ENCODE measurements at places on chromosomes 3 and 15.

- DNase-seq: no peak
Observed at GRCh38 chr3:129015388-129016105, 14.4 kb downstream of the EFCC1 start.

- no peak for DNase-seq
Observed at GRCh38 chr3:122496508-122496907, 18.2 kb downstream of the KPNA1 start.

- no peak for DNase-seq
Observed at GRCh38 chr3:39343076-39343717, 13.7 kb downstream of the CCR8 start.

- DNase-seq: no peak
Observed at GRCh38 chr3:13684350-13684749, 135.4 kb downstream of the FBLN2 start.

DNA sequence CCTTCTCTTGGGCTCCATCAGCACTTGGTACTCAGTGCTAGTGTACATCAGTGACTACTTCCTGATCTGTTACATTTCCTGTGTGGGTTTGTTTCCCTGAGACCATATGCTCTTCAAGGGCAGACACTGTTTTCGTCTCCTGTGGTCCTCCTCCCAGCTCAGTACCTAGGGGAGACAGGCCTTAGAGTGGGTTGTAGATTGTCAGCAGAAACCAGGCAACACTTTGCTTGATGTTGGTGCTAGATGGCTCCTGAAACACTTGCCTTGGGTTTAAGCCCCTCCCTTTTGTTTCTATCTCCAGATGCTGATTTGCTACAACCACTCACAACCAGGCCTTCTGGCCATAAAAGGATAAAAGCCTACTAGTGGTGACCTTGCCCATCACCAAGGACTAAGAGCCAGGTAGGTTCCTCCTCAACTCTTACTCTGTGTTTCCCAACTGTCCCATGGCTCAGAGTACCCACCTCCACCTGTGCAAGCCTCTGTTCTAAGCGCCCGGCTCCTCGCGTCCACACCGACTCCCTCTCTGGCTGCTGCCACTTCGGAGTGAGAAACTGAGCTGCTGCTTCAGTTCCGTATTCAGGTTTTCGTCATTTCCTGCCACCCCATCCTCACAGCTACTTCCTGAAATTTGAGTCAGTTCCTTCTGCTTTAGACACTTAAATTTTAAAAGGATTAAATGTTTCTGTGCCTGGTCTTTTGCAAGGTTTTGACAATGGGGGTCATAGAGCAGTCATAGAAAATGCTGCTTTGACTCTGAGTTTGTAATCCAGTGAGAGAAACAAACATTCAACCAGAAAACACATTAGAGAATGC, at the start of gene HCLS1:
HCLS1 (minus strand) TSS at position 548 of the 816 bp plus-strand sequence. CDS start 2,556 bp downstream, outside the sequence.
- peak; percentile 31 for DNase-seq

GRCh38 chr3:181488536-181488935, 223.2 kb upstream of the SOX2 start:
- no peak for DNase-seq

- no peak for DNase-seq
Observed at GRCh38 chr3:36969540-36970432, 23.1 kb downstream of the EPM2AIP1 start.

GRCh38 chr3:153087595-153088566, 74.1 kb upstream of the RAP2B start:
- DNase-seq: no peak

DNA sequence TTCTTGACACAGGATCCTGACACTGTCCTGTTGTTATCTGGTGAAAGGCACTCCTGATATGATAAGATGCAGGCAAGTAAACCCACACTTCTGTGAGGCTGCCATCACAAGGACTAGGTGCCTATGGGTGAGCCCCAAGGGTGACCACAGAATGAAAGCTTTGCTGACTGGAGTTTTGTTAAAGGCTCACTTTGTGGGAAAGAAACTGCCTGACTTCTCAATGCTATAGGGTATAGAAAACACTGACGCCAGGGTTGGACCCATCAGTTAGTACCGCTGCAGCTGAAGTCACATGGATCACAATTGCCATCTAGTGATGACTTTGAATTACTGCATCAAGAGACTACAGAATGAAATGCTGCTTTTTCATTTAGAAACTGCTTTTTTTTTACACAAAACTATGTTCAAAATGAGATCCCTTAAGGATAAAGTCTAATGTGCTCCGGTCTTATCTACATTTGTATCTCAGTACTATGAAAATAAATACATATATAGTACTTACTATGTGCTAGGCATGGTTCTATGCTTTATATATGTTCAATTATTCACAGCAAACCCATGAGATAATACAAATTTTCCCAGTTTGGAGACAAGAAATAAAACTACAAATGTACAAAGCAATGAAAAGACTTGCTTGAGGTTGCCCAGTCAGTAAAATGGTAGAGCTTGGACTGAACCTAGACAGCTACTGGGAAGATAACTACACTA, 64.2 kb upstream of the CMSS1 start:
- no peak for DNase-seq

GRCh38 chr15:29067949-29068348, 182.2 kb downstream of the APBA2 start:
- DNase-seq: no peak

DNA sequence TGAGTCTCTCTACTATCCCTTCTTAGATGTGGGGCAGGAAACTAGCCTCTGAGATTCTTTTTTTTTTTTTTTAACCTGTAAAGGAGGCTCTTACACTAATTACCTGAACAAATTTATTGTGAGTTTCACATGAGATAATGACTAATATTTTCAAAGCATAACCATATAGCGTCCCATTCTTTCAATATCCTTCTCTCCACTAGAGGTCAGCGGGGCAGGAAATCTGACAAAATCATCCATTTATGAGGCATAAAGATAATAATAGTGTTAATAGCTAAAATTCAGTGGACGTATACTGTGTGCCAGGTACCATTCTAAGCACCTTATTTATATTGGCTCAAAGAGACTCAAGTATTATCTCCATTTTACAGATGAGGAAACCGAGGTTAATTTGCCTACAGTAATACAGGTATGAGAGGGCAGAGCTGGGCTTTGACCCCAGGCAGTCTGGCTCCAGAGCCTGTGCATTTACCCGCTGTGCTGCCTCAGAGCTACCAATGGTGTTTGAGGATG, 16.3 kb upstream of the SMAD6 start:
- no peak for DNase-seq

DNA sequence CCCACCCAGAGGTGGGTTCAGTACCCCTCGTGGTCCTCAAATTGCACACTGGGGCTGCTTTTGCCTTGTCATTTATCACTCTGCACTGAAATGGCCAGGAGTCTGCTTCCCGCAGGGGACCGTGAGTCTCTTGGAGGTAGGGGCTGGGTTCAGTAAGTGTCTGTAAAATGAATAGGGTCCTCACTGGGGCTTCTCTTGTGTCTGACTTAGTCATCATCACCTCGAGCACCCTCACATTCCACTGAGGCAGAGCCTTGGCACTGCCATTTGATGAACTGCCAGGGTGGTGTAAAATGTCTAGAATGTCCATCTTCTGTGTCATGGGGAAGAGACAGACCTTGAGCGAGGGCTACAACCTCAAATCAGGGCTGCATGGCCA, 61.0 kb upstream of the RYK start:
- DNase-seq: no peak

GRCh38 chr3:149894205-149894604, 76.5 kb downstream of the PFN2 start:
- no peak for DNase-seq

GRCh38 chr15:57481038-57481705, 104.9 kb downstream of the CGNL1 start:
- no peak for DNase-seq

GRCh38 chr15:59437817-59438624, at the start of gene FAM81A:
TSS of gene FAM81A (plus strand) at chr15:59438186. CDS start at chr15:59458627, 20,441 bp downstream.
- peak; percentile 35 for DNase-seq

GRCh38 chr3:135965129-135965505, 411 bp upstream of the PPP2R3A start:
- no peak for DNase-seq

DNA sequence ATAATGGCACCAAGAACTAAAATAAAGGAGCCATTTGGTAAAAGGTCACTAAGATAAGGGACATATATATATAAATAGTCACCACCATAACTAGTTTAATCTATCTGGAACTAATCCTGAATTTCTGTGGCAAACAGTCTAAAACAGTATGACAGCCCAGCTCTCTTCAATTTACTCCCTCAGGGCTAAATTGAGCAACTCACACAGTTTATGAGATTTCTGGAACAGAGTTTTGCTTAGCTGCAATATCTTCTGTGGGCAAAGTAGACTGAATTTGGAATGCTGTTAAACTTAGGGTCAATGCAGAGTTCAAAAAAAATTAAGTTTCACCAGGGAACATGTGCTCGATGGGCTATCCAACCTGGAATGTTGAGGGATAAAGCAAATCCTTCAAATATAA, 70.1 kb upstream of the VEPH1 start:
- DNase-seq: no peak

DNA sequence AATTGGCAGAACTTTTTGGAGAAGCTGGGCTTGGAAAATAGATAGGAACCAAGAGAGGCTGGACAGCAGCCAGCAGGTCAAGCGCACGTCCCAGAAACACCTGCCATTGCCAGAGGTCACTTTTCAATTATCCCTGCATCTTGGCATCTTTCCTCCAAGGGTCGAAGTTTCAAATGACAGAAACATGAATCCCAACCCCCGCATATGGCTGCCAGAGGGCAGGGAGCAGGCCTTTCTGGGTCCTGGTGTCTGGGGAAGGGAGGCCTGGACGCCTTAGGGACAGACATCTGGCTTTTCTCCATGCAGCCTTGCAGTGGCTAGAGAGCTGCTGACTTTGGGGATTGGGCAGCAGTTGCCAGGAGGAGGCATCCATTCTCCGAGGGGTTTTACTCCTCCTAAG, 164.5 kb upstream of the TPM1 start:
- no peak for DNase-seq

DNA sequence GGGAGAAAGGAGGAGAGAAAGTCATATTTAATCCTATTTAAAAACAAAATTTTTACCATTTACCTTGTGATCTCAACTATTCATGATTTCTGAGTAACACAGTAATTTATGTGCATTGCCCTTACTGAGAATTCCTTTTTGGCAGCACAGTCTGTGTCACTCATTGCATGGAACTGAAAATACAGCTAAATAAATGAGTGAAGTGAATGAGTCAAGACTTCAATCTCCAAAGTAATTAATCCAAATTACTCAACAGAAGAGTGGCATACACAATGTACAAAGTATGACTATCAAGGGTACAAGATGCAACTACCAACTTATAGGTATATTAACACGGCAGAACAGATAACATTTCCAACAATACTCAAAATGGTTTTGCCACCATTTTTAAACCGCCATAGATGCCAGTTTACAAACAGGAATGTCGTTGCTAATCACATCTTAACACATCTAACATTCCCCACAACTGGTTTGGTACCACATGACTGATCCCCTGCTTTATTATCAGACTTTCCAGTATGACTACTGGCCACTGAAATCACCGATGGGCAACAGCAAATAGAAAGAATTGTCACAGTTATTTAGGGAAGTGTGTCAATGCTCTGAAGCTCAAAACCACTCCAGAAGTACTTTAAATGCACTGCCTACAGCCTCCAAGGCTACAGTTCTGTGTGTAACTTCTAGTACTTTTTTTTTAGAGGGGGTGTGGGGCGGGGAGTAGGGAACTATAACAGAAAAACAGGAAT, 410.4 kb downstream of the SHQ1 start:
- DNase-seq: no peak

DNA sequence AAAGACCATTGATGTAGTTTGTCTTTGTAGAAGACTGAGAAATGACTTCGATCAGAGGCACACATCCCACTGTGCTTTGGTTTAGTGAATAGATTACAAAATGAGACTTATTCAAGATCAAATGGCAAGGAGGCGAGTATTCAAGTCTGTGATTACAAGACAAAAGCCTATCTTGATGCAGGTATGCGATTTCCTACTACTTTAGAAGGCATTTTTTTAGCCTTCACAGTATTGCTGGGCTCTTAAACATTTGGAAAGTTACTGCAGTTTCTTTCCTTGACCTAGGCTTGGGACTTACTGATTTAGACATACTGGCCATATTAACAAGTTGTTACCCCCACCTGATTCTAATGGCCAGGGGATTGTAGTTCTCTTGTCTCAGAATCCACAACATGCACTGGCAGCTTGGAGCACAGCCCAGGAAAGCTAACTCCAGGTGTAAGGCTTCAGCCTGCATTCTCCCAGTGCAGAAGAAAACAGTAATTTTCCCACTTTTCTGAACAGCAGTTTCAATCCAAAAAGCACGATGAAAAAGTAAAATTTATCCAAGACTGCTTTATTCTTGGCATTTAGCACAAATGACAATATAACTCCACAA, 311.6 kb downstream of the EPHA6 start:
- no peak for DNase-seq

DNA sequence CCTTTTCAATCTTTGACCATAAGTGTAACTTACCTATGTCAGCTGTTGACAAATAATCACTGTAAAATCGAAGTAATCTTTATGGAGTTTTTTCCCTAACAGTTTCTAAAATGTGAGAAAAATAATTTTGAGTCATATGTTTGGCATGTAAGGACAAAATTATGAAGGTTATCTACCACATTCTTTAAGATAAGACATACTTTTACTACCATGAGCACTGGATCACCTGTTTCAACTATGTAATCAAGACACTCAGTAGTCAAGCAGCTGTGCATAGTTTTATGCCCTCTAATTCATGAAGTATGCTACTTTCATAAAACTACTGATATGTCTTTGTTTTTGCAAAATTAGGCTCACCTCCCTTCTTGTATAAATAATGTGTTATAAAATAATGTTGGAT, 12.1 kb downstream of the FGF7 start:
- DNase-seq: no peak

GRCh38 chr15:61003437-61004218, 225.5 kb downstream of the RORA start:
- no peak for DNase-seq

DNA sequence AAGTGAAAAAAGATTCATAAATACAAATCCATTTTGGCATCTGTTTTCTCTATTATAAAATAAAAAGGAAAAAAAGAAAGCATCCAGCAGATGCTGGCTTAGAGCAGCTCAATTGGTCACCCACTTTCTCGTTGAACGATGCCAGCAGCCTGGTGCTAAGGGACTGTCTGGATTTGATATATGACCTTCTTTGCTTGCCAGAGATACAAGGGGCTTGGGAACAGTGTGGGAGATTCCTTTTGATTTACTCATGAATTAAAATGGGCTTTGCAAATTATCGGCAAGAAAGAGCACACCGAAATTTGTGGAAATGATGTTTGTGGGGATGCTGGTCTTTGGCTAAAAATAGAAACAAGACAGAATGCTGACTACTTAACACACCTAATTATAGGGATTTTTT, 210.3 kb upstream of the STT3B start:
- no peak for DNase-seq

GRCh38 chr15:31366169-31366734, 39.6 kb downstream of the KLF13 start:
- no peak for DNase-seq

- no peak for DNase-seq
Observed at GRCh38 chr15:28964098-28964497, 78.3 kb downstream of the APBA2 start.

- no peak for DNase-seq
Observed at GRCh38 chr3:128080323-128081080, 28.3 kb downstream of the SEC61A1 start.

GRCh38 chr3:53974324-53974723, 82.7 kb upstream of the SELENOK start:
- no peak for DNase-seq

Measured in activated CD4-positive, alpha-beta T cell treated with anti-CD3 and anti-CD28 coated beads for 24 hours (primary cell).